ENCODE measurements at places on chromosomes 5 and 9.
A peak's percentile ranks its signal among the peaks of the same experiment; 100 is the strongest.

DNA sequence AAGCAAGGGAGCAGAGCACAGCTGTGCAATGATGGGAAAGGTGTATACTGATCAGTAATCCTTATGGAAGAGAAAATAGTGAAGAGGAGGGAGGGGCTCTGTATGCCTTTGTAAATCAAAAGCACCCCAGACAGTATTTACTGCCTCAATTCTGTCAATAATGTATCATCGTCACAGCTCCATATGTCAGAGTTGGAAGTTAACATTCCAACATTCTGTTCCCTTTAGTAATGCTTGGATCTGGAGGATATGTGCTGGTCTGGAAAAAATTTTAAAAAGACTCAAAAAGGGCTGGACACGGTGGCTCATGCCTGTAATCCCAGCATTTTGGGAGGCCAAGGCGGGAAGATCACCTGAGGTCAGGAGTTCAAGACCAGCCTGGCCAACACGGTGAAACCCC lies 310.4 kb downstream of the ACTL7B start:
- DNase-seq, result no peak

- no peak for DNase-seq
Measured at GRCh38 chr5:175751369-175751768, 93.5 kb downstream of the HRH2 start.

- DNase-seq, result no peak
Measured at GRCh38 chr9:127281891-127282290, 17.3 kb downstream of the GARNL3 start.

DNA sequence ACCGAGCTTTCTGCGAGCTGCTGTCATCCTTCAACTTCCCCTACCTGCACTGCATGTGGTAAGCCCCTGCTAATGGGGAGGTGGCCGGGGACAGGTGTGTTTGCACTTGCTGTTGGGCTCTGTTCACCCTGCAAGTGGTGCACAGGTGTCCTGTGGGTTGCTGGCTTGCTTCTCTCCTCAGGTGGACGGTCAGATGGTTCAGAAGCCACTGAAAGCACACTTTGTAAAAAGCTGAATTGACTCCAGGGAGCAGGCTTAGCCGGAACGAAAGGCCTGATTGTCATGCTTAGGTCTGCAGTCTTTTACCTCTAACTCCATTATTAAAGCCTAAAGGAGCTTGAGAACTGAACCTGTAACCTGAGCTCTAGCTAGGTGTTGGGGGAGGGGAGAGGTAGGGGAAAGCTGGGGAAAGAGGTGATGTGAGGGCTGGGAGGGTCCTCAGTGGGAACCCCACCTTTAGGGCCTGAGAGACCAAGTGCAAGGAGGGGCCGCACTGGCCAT lies 37.6 kb downstream of the ACER2 start:
- no peak for DNase-seq

DNA sequence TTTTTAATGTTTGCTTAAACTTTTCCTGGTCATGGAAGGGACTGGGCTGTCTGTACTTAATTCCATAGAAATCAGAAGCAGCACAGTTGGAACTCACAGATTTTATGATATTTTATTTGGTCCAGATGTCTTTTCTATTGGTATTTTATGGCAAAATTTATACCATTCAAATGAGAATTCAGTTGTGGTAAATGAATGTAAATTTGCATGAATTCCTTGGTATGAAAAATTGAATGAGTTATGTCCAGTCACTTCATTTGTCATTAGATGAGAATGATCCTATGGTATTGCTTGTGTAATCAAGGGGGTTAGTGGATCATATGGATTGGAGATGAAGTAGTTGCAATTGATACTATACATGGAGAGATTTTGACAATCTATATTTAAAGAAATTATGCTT lies 188.0 kb downstream of the KDM4C start:
- DNase-seq, result no peak

GRCh38 chr5:95619514-95620029 lies 315 bp upstream of the GPR150 start:
- DNase-seq, result no peak

GRCh38 chr9:5264219-5264595 lies 33.0 kb downstream of the INSL4 start:
- DNase-seq, result no peak

- no peak for DNase-seq
Measured at GRCh38 chr9:129241725-129242124, 63.7 kb upstream of the IER5L start.

GRCh38 chr9:36461323-36461722 lies 61.3 kb upstream of the RNF38 start:
- DNase-seq, result peak; percentile 58

GRCh38 chr9:134491856-134492255 lies 149.7 kb upstream of the COL5A1 start:
- DNase-seq, result no peak

Data from cardiac fibroblast (primary cell).